ENCODE measurements at places on chromosomes 1 and 21.

GRCh38 chr1:186618401-186619170, 61.6 kb downstream of the PTGS2 start:
- no peak overlapping the region for H3K4me3 ChIP-seq
- H3K36me3 ChIP-seq = no peaks in the 10 kb centered on the region
- no peak overlapping the region for H3K27ac ChIP-seq
- no peaks in the 10 kb centered on the region for H3K4me1 ChIP-seq

DNA sequence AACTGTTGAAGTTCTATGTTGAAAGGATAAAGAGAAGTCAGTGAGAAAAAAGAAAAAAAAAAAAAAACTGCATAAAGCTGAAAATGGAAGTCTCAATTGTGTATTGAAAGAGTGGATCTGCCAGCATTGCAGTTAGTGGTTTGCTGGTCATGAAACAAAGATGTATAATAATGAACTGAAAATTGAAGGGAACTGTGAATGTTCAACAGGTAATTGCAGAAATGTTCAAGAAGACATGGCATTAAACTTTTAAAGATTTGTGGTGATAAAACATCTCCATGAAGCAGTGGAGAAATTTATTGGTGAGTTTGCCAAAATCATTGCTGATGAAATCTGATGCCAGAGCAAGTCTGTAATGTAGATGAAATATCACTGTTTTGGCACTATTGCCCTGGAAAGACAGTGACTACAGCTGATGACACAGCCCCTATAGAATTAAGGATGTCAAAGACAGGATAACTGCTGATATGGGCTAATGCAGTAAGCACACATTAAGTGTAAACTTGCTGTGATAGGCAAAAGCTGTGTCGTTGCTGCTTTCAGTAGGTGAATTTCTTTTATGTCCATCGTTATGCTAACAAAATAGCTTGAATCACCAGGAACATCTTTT, 71.0 kb downstream of the RD3 start:
- peaks cover 12% of the 10 kb centered on the region for H3K4me1 ChIP-seq
- no peaks in the 10 kb centered on the region for H3K36me3 ChIP-seq
- H3K27ac ChIP-seq = no peak overlapping the region
- no peak for DNase-seq

DNA sequence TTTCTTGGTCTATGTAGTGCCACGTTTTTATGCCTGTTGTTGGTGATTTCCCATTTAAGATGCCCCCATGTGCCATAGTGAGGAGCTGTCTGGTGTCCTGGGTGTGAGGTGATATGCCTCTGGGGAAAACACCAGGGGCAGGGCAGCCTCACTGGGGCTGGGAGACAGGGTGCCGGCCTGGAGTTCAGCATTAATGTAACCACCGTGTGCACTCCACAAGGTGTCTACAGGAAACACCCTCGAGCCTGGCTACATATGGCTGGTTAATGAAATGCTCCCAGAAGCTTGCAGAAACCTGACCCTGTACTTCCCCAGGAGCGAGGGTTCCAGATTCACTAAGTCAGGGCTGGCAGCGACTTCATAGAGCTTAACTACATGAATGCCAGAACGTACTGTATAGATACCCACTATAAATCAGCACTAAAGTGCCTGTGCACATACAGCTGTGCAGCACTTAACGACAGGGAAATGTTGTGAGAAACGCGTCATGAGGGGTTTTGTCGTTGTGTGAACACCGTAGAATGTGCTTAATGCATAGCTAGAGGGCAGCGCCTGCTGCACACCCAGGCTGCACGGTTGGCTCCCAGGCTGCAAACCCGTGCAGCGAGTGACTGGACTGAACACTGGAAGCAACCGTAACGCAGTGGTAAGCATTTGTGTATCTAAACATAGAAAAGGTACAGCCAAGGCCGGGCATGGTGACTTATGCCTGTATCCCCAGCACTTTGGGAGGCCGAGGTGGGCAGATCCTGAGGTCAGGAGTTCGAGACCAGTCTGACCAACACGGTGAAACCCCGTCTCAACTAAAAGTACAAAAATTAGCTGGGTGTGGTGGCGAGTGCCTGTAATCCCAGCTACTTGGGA, 10.4 kb downstream of the TFF2 start:
- peaks cover 8% of the 10 kb centered on the region for H3K4me1 ChIP-seq
- H3K27me3 ChIP-seq = no peaks in the 10 kb centered on the region
- no peak for DNase-seq

GRCh38 chr1:223745731-223746130, 33.4 kb downstream of the CAPN2 start:
- H3K36me3 ChIP-seq = peaks cover 84% of the 10 kb centered on the region
- no peak overlapping the region for H3K27ac ChIP-seq
- H3K27me3 ChIP-seq = no peaks in the 10 kb centered on the region
- H3K4me3 ChIP-seq = no peak overlapping the region

GRCh38 chr1:242826701-242827336, 302.3 kb upstream of the PLD5 start:
- H3K4me3 ChIP-seq = no peak overlapping the region
- H3K4me1 ChIP-seq = peaks cover 52% of the 10 kb centered on the region
- H3K27me3 ChIP-seq = no peaks in the 10 kb centered on the region
- no peaks in the 10 kb centered on the region for H3K36me3 ChIP-seq

DNA sequence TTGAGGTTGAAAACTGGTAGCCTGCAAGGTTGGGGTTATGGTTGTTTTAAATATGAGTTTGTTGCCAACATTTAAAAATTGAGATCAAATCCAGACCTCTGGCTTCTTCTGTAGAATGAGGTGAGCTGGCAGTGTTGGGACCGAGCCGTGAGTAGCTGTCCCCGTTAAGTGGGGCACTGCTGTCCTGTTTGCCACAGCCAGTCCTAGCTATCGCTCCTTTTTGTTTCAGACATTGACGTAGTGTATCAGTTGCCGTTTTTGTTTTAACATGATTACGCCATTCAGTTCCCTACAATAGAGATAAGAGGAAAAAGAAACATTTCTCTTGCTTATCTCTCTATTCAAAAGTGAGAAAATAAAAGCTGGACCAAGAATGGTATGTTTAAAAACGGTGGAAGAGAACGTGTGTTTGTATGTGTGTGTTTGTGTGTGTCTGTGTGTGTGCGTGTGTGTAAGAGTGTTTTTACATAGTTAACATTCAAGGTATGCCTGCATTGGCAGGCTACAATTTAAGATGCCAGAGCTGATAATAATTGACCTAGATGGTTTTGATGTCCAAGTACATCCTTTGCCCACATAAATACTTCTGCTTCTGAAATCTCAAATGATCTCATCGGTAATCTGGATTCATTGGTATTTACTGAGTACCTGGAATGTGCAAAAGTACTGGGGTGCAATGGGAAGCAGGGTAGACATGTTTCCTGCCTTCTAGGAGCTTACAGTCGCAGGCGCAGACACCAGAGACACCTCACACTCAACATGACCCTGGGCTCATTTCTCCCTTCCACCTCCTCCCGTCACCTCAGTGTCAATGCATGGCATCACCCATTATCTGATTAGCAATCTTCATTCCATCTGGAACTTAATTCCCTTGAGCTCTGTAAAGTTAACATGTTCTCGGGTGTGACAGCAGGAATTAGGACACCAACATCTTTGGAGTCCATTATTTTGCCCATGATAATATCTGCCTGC, 65.8 kb downstream of the HUNK start:
- no peak overlapping the region for H3K27ac ChIP-seq
- H3K4me1 ChIP-seq = peaks cover 5% of the 10 kb centered on the region
- peaks cover 28% of the 10 kb centered on the region for H3K36me3 ChIP-seq
- no peak overlapping the region for H3K4me3 ChIP-seq

- peaks cover 3% of the 10 kb centered on the region for H3K4me1 ChIP-seq
- H3K36me3 ChIP-seq = no peaks in the 10 kb centered on the region
- H3K4me3 ChIP-seq = no peak overlapping the region
- H3K27ac ChIP-seq = no peak overlapping the region
- no peaks in the 10 kb centered on the region for H3K27me3 ChIP-seq
Measured at GRCh38 chr1:200478239-200478623, 68.4 kb upstream of the ZNF281 start.

DNA sequence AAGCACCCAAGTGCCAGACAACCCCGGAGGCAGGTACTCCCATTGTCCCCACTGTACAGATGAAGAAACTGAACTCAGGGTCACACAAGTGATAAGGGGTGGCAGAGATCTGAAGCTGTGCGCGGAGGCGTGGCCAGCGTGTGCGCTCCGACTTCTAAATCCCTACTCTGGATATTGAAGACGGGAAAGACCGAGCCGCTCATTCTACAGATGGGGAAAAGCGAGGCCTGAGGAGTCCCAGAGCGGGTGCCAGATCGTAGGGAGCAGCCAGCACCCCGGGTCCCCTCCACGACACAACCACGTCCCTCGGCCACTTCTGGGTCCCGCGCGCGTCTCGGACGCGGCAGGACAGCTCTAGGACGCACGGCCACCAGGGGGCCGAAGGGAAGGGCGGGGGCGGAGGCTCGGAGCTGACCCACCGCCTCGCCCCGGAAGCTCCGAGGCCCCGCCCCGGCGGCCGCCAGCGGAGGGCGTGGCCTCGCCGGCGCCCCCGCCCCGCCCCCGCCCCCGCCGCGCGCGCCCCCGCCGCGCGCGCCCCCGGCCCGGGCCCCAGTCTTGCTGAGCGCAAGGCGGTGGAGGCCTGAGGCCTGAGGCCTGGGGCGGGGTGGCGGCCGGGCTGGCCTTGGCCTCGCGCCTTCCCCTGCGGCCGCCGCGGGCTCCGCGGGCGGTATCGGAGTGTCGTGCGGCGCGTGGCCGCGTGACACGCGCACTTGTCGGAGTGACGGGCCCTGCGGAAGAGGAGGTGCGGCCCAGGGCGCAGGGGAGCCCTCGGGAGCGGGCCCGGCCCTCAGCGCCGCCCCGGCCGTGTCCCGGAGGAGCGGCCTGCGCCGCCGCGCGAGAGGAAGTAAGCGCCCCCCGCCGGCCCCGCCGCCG, at the start of gene H6PD:
Gene H6PD (plus strand): TSS at position 552 of the 873 bp plus-strand sequence. CDS start 10,161 bp downstream, outside the sequence.
- peak within 1 kb of the TSS; percentile 95 for H3K27ac ChIP-seq
- peak; percentile 87 for DNase-seq
- H3K27me3 ChIP-seq = no peaks in the 10 kb centered on the region
- peaks cover 29% of the 10 kb centered on the region for H3K4me1 ChIP-seq
- no peaks in the 10 kb centered on the region for H3K36me3 ChIP-seq

GRCh38 chr1:226531360-226532093, 17.0 kb upstream of the STUM start:
- H3K27ac ChIP-seq = no peak overlapping the region
- no peak for DNase-seq
- peaks cover 6% of the 10 kb centered on the region for H3K27me3 ChIP-seq
- no peaks in the 10 kb centered on the region for H3K36me3 ChIP-seq
- H3K4me1 ChIP-seq = no peaks in the 10 kb centered on the region
- H3K4me3 ChIP-seq = no peak overlapping the region

DNA sequence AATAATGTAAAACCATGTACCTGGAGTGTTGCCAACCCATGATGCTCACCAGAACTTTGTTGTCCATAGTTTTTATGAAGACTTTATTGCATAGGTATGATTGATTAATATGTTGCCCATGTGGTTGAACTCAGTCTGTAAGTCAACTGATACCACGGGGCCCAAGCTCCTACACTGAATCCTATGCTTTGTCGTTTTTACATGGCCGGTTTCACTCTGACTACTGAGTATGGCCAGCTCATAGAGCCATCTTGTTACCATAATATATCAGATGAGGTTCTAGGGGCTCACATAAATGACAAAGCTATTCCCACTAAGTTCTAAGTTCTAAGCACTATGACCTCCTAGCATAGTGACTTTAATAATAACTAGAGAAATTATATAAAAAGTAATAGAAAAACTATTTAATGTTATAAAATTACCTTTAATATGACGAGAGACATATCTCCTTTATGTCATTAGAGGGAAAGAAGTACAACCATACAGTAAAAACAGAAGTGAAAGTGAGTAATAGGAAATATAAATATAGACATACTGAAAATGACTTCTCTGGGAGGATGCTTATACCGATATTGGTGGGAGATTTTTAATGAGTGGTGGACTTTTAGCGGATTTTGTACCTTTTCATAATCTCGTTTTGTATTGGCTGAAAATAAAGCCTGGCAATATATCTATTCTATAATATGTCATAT, 983.4 kb upstream of the PRMT6 start:
- DNase-seq = no peak
- H3K27me3 ChIP-seq = no peaks in the 10 kb centered on the region
- H3K36me3 ChIP-seq = no peaks in the 10 kb centered on the region

- H3K27me3 ChIP-seq = no peaks in the 10 kb centered on the region
- H3K4me3 ChIP-seq = no peak overlapping the region
- H3K27ac ChIP-seq = no peak overlapping the region
- H3K36me3 ChIP-seq = no peaks in the 10 kb centered on the region
- H3K4me1 ChIP-seq = no peaks in the 10 kb centered on the region
Measured at GRCh38 chr1:67257173-67257535, 50.5 kb upstream of the IL12RB2 start.

- no peak overlapping the region for H3K27ac ChIP-seq
- H3K36me3 ChIP-seq = peaks cover 57% of the 10 kb centered on the region
- H3K4me3 ChIP-seq = no peak overlapping the region
- no peak for DNase-seq
- H3K4me1 ChIP-seq = peaks cover 18% of the 10 kb centered on the region
Measured at GRCh38 chr21:46104104-46104503, 6.2 kb downstream of the COL6A2 start.

- H3K4me3 ChIP-seq = no peak overlapping the region
- H3K4me1 ChIP-seq = peaks cover 7% of the 10 kb centered on the region
- no peak overlapping the region for H3K27ac ChIP-seq
- H3K36me3 ChIP-seq = no peaks in the 10 kb centered on the region
- no peaks in the 10 kb centered on the region for H3K27me3 ChIP-seq
Measured at GRCh38 chr21:35651196-35651595, 409.1 kb downstream of the SETD4 start.

- peaks cover 8% of the 10 kb centered on the region for H3K4me1 ChIP-seq
- DNase-seq = no peak
- peak overlapping the region; percentile 76 for H3K4me3 ChIP-seq
- peaks cover 43% of the 10 kb centered on the region for H3K36me3 ChIP-seq
- H3K27me3 ChIP-seq = no peaks in the 10 kb centered on the region
- H3K27ac ChIP-seq = peak overlapping the region; percentile 62
Measured at GRCh38 chr21:33266789-33267135, 595 bp downstream of the IL10RB start.

DNA sequence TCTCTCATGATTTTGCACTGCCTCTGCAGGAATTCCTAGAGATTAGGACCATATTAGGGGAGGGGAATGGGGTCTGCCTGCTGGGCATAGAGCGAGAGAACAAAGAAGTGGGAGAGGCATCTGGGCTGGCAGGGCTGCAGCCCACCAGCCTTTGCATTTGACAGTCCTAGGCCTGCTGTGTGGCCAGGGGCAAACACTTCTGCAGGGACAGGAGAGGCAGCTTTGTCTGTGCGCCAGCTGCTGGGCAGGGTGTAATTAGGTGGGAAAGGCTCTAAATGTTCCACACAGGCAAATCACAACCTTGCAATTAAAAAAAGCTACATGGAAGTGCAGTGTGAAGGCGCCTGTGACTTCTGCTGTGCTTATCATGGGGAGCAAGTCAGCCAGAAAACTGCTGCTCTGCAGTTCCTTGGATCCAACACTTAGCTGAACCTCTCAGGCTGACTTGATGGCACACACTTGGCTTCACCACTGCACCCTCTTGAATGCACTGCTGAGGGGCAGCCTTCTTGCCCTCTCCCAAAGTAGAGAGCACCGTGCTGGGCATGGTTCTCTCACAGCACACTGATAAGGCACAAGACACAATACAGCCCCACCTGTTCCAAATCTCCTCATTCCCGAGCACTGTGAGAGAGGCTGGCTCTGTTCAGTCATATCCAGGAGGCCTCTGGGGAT, 73.6 kb upstream of the TLR5 start:
- H3K36me3 ChIP-seq = no peaks in the 10 kb centered on the region
- no peaks in the 10 kb centered on the region for H3K27me3 ChIP-seq
- peaks cover 13% of the 10 kb centered on the region for H3K4me1 ChIP-seq
- peak; percentile 26 for DNase-seq

Data from SJSA1 (cell line).